ENCODE measurements at places on chromosomes 12 and 14.

DNA sequence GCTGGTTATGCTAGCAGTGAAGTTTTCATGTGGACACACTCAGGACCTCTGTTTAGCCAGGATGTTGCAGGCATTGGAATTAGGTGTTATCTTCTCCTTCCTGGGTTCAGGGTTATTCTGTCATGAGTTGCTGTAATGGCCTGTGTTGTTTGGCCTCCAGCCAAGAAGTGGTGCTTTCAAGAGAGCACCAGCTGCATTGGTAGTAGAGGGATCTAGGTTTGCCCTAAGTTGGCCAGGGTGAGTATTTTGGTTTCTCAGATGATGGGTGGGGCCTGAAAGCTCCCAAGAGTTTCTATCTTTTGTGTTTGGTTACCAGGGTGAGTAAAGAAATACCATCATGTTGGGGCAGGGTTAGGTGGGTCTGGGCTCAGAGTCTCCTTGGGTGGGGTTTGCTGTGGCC is 2.7 kb upstream of the GZMH start:
- DNase-seq: no peak

- DNase-seq: no peak
Observed at GRCh38 chr12:91718326-91718725, 427.3 kb downstream of the BTG1 start.

DNA sequence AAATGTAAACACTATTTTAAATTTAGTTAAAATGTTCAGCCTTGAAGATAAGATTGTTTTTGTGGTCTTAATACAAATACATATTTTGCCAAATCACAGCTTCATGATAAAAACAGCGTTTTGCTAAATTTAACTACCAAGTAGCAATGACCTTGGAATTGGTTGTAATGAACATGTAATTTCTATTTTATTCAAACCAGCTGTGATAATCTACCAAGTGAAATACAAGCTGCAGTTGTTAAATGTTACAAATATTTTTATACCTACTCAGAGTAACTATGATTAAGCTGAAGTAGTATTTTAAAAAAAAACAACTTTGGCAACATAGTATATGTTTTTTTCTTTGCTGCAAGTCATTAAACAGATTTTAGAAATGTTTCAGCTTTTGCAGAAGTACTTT is 96.2 kb downstream of the CPSF2 start:
- no peak for DNase-seq

GRCh38 chr14:50955373-50956043 is 11.2 kb upstream of the PYGL start:
- no peak for DNase-seq

DNA sequence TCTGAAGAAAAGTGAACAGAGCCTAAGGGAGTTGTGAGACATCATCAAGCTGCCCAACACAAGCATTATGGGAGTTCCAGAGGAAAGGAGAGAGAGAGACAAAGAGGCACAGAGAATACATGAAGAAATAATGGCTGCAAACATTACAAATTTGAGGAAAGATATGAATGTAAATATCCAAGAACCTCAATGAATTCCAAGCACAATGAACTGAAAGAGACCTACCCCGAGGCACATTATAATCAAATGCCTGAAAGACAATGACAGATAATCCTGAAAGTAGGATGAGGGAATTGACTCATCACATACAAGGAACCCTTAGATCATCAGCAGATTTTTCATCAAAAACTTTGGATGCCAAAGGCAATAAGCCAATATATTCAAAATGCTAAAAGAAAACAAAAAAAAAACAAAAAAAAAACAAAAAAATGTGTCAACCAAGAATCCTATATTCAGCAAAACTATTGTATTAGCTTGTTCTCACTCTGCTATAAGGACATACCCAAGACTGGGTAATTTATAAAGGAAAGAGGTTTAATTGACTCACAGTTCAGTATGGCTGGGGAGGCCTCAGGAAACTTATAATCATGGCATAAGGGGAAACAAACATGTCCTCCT is 37.8 kb downstream of the BCL2L14 start:
- no peak for DNase-seq

- DNase-seq: no peak
Observed at GRCh38 chr12:3035171-3035570, 42.0 kb upstream of the TSPAN9 start.

DNA sequence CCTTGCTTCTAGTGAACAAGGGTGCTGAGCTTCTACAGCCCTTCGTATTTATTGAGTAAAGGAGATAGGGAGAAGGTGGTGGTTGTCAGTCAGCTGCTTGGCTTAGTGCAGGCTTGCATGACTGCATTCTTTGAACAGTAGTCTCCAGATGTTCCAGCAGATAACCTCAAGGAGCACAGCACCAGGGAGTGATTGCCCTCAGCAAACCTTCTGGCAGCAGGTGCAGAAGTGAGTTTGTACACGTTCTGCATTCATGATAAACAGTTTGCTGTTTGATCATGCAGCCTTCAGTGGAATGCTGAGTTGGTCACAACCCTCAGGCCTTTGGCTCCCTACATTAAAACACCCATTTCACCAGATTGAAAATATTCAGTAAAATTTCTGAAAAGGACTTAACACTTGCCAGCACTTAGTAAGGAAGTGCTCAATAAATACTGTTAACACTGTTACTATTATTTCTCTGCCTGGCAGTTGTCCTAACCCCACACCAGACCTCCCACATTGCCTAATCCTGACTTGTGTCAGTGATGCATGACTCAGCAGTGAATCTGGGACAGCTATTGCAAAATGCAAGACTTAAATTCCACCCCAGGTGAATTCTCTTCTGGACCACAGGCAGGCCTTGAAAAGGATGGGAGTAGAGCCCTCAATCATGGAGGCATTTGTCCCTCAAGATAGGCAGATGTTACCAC is 18.9 kb upstream of the CARMIL3 start:
- DNase-seq: no peak

DNA sequence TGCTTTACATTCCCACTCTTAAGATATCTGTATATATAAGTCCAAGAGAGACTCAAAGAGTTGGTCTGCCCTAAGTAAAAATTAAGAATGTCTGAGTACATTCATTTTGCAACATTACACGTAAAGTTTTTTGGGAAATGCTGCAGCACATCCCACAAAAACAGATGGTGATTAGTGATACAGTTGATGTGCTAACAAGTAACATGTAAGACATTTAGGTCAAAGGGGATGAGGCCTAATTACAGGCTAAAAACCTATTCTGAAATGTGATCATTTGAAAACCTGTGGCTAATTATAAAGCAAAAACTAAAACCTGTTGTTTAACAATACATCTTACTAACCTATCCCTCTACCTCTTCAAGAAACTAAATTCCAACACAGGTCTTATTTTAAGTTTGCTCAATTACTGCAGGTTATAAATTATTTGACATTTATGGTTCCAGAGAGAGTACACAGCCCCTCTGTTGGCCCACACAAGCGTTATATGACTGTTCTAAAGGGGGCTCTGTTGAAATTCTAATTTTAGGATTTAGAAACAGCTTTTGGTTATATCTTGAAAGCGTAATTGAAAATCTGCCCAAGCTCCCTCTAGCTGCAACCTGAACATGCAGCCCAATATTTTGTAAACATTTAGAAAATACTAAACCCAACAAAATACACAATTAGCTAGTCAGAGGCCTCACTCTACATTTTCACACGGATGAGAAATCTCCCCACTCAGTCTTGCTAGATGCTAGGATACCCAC is 42.9 kb downstream of the BRAP start:
- DNase-seq: no peak

GRCh38 chr12:43277651-43278540 is 274.1 kb downstream of the ADAMTS20 start:
- no peak for DNase-seq

GRCh38 chr12:120971299-120972180 is 6.8 kb upstream of the HNF1A start:
- no peak for DNase-seq

DNA sequence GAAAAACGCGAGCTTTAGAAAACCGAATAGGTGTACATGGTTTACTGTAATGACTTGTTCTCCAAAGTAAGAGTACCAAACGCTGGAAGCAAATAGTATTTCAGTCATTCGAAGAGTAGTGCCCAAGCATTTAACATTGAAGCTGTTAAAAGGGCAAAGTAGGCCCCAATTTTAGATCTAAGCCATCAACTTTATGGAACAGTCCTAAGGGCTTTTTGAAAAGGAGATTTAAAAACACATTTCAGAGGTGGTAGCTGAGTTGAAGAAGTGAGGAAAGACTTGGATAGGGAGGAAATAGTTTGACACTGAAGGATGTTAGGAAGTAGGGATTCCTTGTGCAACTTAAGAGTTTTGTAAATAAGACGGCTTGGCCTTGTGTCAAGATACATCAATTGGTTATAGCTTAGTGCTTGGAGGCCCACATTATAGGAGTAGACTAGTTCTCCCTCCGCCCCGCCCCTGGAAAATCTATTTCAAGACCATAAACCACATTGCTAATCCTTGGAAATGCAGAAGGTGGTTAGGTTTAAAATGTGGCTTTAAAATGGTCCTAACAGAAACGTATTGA is 783 bp upstream of the TUBA1B start:
- DNase-seq: no peak

GRCh38 chr14:33539918-33540357 is 410.9 kb downstream of the EGLN3 start:
- DNase-seq: no peak

- DNase-seq: no peak
Observed at GRCh38 chr12:113939867-113940266, 26.3 kb downstream of the RBM19 start.

DNA sequence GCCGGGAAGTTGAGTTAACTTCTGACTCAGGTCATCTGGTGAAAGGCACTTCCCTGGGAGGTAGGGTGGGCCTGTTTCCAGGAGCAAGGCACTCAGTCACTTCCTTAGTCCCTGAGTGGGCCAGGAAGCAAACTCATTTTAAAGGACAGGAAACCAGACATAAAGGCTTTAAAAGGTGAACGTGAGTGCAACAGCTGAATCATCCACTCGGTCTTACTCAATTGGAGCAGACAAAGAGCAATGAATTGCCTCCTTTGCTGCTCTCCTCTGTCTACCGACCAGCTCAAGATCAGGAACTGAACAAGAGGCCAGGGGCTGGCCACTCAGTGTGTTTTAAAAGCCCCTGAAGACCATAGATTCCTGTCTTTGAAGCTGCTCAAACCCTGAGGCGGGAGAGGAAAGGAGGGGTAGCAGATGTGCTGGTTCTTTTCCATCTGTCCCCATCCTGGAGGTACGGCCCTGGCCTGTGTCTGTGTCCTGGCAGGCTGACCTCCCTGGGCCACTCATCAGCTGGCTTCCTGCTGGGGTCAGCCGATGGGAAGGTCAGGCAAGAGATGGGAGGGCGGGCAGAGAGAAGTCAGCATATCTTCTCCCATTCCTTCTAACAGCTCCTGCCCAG is 148.9 kb downstream of the PPM1H start:
- no peak for DNase-seq

DNA sequence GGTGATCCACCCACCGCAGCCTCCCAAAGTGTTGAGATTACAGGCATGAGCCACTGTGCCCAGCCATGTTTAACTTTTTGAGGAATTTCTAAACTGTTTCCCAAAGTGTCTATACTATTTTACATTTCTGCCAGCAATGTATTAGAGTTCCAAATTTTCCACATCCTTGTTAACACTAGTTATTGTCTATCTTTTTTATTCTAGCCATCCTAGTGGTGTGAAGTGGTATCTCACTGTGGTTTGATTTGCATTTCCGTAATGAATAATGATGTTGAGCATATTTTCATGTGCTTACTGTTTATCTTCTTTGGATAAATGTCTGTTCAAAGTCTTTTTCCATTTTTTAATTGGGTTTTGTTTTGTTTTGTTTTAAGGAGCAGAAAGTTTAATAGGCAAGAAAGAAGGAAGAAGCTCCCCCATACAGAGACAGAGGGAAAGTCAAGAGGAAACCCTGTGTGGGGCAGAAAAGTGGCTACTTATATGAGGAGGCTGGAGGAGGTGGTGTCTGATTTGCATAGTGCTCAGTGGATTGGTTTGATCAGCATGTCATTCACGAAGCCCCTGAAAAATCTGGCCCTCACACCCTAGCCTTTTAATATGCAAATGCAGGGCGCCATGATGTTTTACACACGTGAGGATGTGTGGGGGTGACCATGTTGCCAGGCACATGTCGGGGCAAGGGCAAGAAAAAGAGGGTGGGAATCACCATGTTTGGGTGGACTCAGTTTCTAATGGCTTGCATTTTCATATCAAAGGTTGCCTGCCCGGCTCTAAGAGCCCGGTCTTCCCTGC is 14.9 kb downstream of the TXNRD1 start:
- DNase-seq: no peak

DNA sequence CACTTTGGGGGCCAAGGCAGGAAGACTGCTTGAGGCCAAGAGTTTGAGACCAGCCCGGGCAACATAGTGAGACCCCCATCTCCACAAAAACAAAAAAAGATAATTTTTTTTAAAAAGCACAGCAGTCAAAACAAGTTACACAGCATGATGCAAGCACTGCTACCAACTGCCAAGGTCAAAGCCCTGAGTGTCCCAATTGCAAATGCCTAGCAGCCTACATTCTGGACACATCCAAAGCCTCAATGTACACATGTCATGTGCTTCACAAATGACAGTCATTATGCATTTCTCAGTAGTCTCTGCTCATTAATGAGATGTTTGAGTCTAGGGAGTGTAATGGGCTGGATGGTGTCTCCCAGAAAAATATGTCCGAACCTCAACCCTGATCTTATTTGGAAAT is 113.7 kb upstream of the CCND2 start:
- DNase-seq: no peak

DNA sequence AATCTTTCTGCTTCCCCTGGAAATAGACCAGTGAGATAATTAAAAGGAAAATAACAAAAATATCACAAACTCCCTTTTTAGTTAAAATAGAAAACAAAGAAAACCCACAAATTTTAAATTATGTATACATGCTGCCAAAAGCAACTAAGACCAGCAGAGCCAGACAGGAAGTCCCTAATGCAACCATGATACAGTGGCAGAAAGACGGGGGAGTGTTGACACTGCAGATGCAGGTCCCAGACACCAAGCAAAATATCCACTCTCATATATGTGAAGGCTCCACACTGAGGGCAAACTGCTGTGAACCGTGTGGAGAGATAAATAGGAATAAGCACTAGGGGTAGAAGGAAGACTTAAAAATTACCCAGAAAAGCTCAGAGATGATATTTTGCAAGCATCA is 401.0 kb downstream of the BTG1 start:
- DNase-seq: no peak

GRCh38 chr14:36657399-36658122 is 4.1 kb upstream of the PAX9 start:
- DNase-seq: no peak

GRCh38 chr12:77401770-77402081 is 336.4 kb upstream of the E2F7 start:
- DNase-seq: no peak

- DNase-seq: no peak
Observed at GRCh38 chr12:53131844-53132243, 28.6 kb downstream of the SOAT2 start.

GRCh38 chr12:80952443-80952842 is 14.7 kb upstream of the LIN7A start:
- DNase-seq: no peak

GRCh38 chr12:110149086-110149660 is 25.0 kb downstream of the IFT81 start:
- DNase-seq: no peak

- DNase-seq: no peak
Observed at GRCh38 chr14:75175677-75176141, 703 bp downstream of the TMED10 start.

GRCh38 chr12:4211372-4211771 is 62.2 kb upstream of the CCND2 start:
- DNase-seq: no peak

- no peak for DNase-seq
Observed at GRCh38 chr12:78143717-78144116, 313.0 kb downstream of the NAV3 start.

All from activated T-cell treated with anti-CD3 and anti-CD28 coated beads, Interleukin-2, amount 50 U/mL, for 4 hours (primary cell).